8988T (cell line): ENCODE measurements at places on chromosomes 16 and 17.

- DNase-seq = no peak
These were observed 22.3 kb upstream of the DHX40 start for GRCh38 chr17:59542960-59543635.

DNA sequence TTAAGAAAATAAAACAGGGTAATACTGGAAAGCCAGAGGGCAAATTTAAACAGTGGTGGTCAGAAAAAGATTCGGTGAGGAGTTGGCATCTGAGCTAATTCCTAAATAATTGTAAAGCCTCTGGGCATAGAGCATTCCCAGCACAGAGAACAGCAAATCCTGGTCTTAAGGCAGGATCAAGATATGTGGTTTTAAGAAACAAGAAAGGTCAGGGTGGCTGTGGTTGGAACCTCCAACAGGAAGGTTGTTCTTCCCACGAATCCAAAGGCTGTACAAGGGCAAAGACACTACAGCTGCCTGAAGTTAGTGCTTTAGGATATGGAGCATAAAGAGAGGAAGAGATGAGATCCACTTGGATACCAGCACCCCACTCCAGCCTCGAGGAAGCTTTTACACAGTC lies 114.6 kb downstream of the ZNF18 start:
- no peak for DNase-seq

GRCh38 chr16:29961127-29961478 lies 776 bp upstream of the TMEM219 start:
- DNase-seq = no peak

DNA sequence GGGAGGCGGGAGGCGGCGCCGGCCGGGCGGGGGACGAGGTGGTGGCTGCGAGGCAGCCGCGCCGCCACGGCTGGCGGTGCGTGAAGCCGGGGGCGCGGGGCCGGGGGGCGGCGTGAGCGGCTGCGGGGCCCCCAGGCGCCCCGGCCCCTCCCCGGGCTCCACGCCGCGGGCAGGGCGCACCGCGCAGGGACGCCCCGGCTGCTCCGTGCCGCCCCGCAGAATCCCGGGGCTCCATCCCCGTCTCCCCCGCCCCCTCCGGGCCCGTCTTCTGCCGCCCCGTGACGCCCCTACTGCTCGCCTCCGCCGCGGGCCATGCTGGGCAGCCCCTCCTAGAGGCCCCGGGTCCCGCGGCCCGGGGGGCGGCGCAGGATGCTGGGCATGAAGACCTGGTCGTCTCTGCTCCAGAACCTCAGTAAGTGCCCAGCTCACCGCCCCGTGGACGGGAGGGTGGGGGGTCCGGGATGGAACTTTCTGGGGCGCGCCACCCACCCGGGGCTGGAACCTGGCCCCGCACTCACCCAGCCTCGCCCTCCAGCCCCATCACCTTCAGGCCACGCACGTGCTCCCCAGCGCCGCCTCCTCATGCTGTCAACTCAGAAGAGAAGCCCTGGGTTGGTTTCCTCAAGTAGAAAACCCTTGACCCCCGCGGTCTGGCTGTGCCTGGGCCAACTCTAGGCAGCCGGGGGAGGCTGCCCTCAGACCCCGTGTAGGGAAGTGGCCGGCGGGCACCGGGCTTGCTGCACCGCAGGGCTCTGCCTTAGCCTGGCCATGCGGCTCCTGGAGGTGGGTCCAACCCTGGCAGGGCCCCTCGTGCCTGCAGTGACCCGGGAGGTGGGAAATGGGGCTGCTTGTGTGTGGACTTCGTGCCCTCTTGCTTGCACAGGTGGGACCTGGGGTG lies 150.2 kb upstream of the GSE1 start:
- no peak for DNase-seq

- no peak for DNase-seq
These were observed 1091.0 kb downstream of the CDH8 start for GRCh38 chr16:60945225-60945624.

DNA sequence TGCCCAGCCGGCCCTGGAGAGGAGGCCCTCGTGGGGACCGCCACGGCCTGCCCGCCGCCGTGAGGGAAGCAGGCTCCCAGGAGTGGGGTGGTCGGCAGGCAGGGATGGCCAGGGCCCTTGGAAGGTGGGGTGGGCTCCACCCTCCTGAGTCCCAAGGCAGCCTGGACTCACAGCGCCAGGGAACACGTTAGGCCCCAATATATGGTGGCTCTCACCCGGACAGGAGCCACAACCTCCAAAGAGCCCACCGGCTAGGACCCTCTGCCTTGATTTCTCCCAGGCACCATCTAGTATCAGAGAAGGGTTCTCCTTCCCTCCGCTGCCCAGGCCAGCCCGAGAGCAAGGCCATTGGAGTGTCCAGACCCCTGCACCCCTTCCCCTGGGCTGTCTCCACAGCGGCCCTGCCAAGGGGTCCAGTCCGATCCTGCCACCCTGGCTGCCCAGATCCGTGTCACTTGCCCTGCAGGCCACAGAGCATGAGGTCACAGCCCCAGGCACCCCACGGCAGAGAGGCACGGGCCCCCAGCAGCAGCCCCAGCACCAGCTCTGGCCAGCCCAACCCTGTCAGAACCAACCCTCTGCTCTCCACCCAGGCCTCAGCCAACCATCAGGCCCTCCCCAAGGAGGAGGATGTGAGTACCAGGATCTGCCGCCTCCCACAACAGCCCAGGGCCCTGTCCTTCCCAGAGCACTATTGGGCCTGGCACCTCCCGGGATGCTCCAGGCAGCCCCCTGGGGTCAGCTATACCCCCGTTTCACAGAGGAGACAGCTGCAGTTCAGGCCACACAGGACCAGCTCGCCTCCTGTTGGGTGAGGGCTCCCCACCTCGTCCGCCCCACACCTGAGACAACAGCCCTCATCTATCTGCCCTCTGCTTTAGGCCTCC lies 1.1 kb upstream of the AXIN1 start:
- no peak for DNase-seq

- no peak for DNase-seq
These were observed 206.9 kb upstream of the CACNG5 start for GRCh38 chr17:66627985-66628384.

DNA sequence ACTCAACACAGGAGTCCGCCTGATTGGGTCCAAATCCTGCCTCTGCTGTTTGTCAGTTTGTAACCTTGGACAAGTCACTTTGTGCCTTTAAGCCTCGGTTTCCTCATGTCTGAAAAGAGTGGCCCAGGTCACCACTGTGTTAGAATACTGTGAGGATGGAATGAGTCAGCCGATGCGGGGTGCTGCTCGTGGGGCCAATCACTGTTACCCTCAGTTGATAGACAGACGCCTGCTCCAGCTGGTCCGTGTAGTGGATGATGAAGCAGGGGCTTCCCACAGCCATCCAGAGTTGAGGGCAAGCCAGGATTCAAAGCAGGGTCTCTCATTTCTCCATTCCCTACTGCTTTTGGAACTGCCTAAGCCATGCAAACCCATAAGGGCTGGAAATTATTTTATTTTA lies 5.8 kb downstream of the FBXL19 start:
- no peak for DNase-seq

DNA sequence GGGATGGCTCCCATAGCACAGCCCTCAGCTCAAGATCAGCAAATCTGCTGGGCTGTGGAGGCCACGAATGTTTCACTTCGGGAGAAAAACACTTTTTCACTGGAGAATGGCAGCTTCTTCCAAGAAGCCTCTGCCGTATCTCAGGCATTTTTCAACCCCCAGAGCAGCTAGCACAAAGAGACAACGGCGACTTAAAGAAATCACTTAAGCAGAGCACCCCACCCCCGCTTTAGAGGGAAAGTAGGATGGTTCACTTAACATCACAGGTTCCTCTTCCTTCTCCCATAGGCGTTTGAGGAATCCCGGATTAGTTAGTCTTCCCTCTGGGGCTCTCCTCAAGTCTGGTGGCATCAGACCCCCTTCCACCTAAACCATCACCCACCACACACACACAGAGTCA lies 27.6 kb downstream of the CYB561 start:
- no peak for DNase-seq

DNA sequence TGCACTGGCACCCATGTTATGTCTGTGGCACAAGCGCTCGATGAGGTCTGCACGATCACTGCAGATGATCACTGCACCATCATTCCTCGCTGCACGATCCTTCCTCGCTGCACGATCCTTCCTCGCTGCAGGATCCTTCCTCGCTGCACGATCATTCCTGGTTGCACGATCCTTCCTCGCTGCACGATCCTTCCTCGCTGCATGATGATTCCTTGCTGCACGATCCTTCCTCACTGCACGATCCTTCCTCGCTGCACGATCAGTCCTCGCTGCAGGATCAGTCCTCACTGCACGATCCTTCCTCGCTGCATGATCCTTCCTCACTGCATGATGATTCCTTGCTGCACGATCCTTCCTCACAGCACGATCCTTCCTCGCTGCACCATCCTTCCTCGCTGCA lies 29.3 kb downstream of the METRNL start:
- DNase-seq = no peak

DNA sequence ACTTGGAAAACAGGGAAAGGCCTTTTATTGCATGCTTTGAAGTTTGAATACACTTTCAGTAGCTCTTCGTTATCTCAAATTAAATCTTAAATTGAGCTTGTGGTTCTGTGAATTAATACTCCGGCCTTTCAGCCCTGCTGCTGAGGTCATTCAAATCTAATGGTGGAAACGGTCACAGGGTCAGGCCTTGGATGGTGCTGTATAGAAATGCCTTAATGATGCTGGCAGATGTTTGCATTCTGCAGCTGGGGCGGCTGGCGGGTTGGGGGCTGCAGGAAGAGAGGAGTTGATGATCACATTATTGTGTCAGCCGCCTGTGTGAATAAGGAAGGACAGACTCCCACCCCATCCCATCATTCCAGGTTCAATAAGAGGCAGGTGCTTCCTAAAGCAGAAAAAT lies 723.6 kb downstream of the WWOX start:
- DNase-seq = no peak

GRCh38 chr17:44076716-44077594 lies 6.4 kb downstream of the G6PC3 start:
- no peak for DNase-seq
